M059J (cell line): ENCODE measurements at places on chromosomes 7 and 10.

GRCh38 chr10:7179536-7179935 lies 231.3 kb downstream of the SFMBT2 start:
- no peak for DNase-seq

DNA sequence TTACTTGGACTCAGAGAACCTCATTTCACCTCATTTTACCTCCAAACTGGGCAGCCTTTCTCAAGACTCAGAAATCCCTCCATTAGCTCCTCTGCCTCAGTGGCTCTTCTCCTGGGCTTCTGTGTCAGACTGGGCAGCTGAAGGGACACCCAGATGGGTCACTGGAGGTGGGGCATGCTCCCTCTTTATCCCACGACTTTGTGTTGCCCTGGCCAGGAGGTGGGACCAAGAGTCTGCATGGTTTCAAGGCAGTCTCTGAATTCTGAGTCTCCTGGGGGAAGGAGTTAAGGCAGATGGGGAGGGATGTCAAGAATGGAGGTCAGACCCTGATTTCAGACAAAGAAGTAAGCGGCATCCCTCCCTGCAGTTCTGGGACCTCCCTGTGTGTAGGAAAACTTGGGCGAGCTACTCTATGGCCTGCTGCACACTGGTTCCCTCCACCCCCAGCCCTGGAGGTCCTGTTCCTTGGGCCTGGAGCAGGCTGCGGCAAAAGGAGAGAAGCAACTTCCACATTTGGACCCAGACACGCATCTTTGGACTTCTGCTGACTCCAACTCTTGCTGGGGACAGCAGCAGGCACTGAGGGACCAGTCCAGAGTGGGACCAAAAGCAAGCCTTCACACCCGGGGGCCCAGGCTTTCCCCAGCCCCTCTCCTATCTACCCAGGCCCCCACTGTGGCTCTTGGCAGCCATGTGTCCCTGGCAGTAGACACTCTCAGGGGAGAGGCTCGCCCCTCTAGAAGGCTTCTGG lies 10.8 kb downstream of the POLL start:
- DNase-seq, result no peak

DNA sequence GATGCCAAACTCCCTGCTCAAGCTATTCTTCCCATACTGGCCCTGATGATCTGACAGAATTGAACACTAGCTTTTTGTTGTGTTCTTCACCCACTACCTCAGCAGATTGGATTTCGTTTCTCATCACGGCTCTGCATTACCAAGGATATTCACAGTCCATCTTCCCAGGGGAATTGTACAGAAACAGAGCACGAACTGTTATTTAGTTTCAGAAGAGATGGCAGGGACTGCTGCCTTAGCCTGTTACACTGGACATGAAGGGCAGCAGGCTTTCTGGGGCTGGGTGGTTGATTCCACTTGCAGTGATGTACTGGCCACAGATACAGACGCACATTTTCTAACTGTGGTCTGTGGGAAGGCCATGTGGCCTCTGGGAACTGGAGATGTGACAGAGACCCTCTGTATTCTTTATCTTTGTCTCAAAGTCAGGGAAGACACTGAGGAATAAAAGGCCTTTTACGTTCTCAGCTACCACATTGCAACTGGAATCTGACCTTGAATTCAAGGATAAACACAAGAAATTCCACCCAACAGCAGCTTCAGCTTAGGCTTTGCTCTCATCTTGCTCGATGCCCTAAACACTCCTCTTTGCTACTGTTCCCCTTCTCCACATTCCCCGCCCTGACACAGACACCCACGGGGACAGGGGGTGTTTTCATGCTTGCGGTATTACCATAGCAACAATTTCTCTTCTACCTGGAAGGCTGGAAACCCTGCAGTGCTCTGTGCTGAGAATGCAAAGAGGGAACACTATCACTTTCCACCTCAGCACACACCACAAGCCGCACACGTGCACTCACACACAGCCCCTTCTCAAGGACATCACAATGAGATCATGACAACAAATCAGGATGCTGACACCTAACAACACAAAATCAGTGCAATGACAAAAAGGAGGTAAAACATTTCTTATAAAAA lies 81.7 kb downstream of the RNF216 start:
- peak; percentile 28 for DNase-seq

- no peak for DNase-seq
Observed at GRCh38 chr10:47452495-47453140, 31.3 kb downstream of the ANXA8 start.

DNA sequence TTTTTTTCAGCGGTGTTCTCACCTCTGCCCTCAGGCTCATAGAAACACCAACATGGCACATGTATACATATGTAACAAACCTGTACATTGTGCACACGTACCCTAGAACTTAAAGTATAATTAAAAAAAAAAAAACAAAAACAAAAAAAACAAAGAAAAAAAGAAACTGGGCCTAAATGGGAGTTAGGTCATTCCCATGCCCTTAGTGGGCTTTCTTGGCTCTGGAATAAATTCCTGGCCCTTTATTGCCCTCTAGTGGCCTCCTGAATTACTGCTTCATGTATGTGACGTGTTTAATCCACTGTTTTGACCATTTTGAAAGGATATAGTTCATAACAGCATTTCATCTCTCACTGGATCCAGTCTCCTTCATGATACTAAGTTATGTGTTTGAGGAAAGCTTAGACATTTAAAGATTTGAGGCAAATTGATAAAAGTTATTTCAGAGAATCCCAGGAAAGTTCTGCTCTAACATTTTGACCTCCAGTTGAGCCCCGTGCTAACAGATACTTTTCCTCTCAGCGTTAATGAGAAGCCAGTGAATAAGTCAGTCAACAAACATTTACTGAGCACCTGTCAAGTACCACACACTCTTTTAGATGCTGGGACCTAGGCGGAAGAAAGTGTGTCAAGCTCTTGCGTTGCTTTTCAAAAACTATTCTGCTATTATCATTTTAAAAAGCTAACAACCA lies 54.7 kb upstream of the SYPL1 start:
- peak; percentile 74 for DNase-seq

GRCh38 chr10:118669020-118669791 lies 73.8 kb upstream of the PRLHR start:
- DNase-seq, result peak; percentile 89

DNA sequence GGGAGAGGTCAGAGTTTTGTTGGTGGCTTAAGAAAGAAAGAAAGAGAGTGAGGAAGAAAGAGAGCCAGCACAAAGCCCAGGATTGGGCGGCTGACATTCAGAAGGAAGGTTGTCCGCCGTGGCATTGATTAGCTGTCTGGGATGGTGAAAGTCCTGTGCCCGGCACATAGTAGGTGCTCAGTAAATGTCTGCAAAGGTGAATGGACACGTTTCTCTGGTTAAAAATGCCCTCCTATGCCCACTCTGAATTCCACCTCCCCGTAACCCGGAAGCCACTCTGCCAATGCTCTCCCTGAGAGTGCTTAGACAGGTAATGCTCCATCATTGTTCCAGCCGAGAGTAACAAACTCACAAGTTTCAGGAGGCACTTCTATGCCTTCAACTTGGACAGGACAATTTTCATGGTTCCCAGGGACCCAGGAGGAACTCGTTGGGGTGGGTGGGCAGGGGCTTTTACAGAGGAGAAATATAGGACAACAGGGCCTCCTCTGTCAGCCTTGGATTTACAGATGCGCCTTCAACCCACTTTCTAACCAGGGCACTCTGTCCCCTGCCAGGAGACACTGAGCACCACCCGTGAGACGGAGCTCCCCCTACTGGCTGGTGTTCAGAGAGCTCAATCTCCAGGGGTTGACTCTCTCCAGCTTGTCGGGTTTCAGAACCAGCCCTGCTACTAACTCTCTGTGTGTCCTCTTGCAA lies 411.5 kb upstream of the ZMIZ1 start:
- peak; percentile 52 for DNase-seq

DNA sequence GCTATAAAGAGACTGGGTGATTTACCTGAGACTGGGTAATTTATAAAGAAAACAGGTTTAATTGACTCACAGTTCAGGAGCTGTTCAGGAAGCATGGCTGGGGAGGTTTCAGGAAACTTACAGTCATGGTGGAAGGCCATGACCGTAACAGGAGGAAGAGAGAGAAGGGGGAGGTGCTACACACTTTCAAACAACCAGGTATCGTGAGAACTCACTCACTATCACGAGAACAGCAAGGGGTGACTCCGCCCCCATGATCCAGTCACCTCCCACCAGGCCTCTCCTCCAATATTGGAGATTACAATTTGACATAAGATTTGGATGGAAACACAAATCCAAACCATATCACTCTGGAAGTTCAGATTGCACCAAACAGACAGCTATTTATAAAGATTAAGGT lies 59.8 kb upstream of the ARHGAP21 start:
- no peak for DNase-seq

DNA sequence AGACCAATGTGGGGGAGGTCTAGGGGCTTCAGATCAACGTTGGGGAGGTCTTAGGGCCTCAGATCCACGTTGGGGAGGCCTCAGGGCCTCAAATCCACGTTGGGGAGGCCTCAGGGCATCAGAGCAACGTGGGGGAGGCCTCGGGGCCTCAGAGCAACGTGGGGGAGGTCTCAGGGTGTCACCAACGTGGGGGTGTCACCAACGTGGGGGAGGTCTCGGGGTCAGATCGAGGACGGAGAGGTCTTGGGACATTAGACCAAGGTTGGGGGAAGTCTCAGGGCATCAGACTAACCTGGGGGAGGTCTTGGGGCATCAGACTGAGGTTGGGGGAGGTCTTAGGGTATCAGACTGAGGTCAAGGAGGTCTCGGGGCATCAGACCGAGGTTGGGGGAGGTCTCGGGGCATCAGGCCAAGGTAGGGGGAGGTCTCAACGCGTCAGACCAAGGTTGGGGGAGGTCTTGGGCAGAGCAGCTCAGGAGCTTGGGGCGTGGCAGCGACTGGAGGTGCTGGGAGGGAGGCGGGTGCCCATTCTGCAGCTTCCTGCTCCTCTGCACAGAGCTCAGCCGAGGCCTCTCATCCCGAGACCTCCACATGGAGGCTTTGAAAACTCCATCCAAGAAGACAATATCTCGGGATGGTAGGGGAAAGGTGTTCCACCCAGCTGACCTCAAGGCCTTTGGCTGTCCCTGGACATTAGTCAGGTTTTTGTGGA lies 159.8 kb downstream of the WDR37 start:
- no peak for DNase-seq

GRCh38 chr7:132486274-132486610 lies 90.0 kb downstream of the PLXNA4 start:
- DNase-seq, result no peak

- DNase-seq, result no peak
Observed at GRCh38 chr10:15181576-15182156, 13.2 kb upstream of the NMT2 start.

DNA sequence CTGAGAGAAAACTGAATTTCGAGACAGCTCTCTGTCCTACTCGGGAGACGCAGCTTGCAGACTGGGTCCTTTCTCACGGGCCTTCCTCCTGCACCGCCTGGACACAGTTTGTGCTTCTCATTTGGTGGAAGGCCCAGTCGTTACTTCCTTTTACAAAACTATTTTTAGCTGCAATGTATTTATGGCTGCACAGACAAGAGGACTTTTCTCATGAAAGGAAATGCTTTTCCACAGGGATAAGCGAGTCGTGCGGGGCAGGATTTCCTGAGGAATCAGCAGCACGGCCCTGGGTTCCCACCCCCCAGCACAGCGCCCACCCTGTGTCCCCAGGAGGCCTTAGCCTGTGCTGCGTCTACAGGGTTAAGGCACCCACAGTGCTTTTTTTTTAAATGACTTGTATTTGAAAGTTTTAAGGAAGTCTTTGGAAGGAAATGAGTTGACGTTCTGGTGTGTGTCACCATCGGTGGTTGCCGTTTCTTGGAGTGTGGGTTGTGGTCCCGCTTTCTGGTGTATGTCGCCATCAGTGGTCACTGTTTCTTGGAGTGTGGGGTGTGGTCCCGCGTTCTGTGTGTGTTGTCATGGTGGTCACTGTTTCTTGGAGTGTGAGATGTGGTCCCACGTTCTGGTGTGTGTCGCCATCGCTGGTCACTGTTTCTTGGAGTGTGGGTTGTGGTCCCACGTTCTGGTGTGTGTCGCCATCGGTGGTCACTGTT lies 50.9 kb downstream of the INPP5A start:
- DNase-seq, result no peak

DNA sequence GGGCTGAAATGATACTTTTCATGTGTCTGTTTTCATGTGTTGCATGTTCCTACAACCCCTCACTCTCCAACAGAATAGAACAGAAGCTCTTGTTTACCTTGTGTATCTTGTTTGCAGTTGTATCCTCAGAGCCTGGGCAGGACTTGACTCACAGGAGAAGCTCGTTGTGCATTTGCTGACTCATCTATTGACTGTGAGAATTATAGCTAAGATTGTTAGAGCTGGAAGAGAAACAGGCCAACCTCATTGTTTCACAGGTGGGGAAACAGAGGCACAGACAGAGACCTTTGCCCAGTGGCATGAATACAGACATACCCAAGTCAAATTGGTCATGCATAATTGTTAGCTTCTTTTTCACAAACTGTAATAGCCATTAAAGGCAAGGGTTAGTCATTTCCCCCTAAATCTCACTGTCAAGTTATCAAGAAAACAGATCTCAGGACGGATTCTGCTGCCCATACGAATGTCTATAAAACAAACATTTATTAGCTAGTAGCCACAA lies 4.6 kb upstream of the TSPAN15 start:
- DNase-seq, result peak; percentile 95

DNA sequence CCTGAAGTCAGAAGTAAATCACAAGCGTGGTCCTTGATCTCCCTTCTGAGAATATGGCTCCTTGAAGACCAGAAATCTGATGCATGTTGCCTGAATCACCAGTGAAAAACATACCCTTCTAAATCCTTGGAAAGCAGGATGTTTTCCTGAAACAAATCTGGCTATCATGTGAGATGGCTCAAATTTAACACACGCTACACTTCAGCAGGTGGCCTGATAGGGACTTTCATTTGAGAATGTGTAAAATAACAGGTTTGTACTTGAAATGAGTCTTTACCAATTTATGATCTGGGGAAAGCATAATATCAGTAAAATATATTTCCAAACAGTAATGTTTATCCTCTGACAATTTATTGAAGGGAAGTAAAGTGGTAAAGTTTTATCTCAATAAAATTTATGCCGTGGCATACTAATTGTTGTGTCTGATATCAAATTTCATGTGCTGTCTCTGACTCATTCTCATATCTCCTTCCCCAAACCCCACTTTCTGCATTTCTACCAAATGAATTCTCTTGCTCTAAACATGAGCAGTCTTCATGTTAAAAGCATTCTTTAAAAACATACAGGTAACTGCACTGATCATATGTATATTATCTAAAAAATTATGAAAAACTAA lies 17.4 kb downstream of the CYP3A4 start:
- DNase-seq, result peak; percentile 22

- DNase-seq, result no peak
Observed at GRCh38 chr7:107344799-107345198, 125.1 kb upstream of the GPR22 start.

GRCh38 chr10:21727452-21728168 lies 193.6 kb downstream of the MLLT10 start:
- DNase-seq, result no peak

GRCh38 chr10:121831777-121832176 lies 96.1 kb downstream of the ATE1 start:
- no peak for DNase-seq
